Stimulated activated CD8-positive, alpha-beta memory T cell treated with anti-CD3 and anti-CD28 coated beads, Interleukin-15, amount 100 ng/mL, for 48 hours (primary cell): ENCODE measurements at places on chromosomes 7 and 10.

- no peak for DNase-seq
These were observed 70.2 kb downstream of the PIP4K2A start for GRCh38 chr10:22644222-22644621.

GRCh38 chr10:25902002-25902401 lies 32.0 kb upstream of the MYO3A start:
- DNase-seq = no peak

GRCh38 chr7:40944981-40945585 lies 757.8 kb downstream of the INHBA start:
- DNase-seq = no peak

GRCh38 chr7:6238309-6238925 lies 34.0 kb downstream of the CYTH3 start:
- DNase-seq = no peak

- no peak for DNase-seq
These were observed 53.7 kb downstream of the ATAD1 start for GRCh38 chr10:87764072-87764934.

GRCh38 chr7:45111298-45112223 lies at the start of gene TBRG4:
TSS of gene TBRG4 (minus strand) at chr7:45111697. CDS start at chr7:45109237, 2,460 bp downstream.
- DNase-seq = peak; percentile 93

GRCh38 chr7:85806321-85806720 lies 619.5 kb upstream of the SEMA3D start:
- DNase-seq = no peak

GRCh38 chr10:120271696-120272095 lies 185.3 kb upstream of the PLPP4 start:
- DNase-seq = no peak

- no peak for DNase-seq
These were observed 25.9 kb downstream of the DGKI start for GRCh38 chr7:137820677-137821420.

DNA sequence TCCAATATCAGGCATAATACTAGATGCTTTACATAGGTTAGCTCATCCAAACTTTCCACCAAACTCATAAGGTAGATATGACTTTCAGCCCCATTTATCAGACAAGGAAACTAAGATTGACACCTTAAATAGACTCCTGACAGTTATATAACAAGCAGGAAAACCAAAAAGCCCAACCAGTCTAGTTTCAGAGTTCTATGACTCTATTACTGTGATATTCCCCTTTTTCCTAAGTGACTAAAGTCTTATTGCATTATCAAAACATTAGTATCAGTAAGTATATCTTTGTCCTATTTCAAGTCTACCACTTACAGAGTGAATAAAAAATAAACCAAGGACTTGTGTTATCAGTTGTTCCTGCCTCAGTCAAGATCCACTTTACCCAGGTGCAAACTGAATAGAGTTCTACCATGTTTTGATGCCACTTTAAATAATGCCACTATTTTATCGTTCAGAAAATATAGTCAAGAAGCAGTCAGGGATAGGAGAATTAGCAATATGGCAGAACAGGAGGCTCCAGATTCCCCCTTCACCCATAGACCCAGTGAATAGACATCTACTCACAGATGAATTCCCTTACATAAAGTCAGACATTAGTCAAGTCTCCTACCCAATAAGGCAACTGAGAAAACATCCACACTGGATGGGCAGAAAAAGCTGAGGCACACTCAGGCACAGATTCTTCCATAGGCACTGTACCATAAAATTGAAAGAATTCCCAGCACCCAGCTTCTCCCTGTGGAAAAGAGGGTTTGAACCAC lies 74.1 kb downstream of the CRPPA start:
- DNase-seq = no peak

GRCh38 chr7:50327443-50327842 lies 22.9 kb downstream of the IKZF1 start:
- no peak for DNase-seq

GRCh38 chr10:103058034-103058433 lies 135.0 kb downstream of the NT5C2 start:
- DNase-seq = no peak

DNA sequence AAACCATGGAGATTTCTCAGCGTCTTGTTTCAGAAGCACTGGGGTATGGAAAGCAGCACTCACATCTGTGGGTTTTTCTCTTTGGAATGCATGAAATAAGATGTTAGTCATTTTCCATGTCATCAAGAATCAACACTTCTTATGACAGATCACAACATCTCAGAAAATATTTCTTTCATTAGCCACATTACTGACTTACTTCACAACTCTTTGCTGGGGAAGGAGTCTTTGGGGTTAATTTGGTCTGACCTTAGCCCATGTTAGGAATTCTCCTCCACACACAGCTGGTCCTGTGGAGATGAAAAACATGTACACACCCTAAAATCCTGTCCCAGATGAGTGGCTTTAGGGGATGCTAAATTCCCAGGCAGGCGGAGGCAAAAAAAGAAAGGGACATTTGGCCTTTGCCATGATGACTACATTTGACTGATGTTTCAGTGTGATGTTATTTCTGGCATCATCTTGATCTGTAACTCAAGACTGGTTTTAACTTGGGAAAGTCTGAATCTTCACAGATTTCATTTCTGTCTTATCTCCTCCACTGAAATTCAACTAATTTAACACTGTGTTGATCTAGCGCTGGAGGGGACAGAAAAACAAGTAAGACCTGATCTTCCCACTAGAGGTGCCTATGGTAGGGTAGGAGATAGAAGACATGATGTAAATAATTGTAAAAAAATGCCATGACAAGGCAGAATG lies 363.2 kb downstream of the PRPF18 start:
- DNase-seq = no peak

GRCh38 chr7:38881947-38882684 lies 26.9 kb downstream of the VPS41 start:
- peak; percentile 8 for DNase-seq

DNA sequence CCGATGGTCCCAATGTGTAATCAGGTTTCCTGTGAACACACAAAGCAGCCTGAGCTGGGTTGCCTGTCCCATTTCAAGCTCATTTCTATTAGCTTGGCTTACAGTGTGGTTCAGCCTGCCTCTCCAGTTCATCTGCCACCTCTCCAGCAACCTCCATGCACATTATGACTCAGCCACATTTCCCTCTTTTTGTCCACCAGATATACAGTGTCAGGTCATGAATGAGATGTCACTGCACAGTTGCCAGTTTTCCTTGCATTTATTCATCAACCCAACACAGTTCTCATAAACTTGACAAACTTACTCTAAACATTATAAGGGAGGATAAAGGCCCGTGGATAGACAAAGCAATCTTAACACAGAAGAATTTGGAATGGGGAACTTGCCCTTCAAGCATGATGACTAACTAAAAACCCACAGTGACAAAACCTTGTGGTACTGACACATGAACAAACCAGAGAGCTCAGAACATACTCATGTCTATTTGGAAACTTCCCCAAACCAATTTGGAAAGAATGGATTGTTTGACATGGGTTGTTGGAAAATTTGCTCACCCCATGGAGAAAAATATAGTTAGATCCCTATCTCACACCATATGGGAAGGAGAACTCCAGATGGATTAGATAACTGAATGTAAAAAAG lies 2.5 kb upstream of the CFAP58 start:
- no peak for DNase-seq

- DNase-seq = no peak
These were observed 50.0 kb upstream of the PITRM1 start for GRCh38 chr10:3222626-3223025.

GRCh38 chr10:90227786-90228185 lies 526.4 kb downstream of the KIF20B start:
- DNase-seq = no peak

DNA sequence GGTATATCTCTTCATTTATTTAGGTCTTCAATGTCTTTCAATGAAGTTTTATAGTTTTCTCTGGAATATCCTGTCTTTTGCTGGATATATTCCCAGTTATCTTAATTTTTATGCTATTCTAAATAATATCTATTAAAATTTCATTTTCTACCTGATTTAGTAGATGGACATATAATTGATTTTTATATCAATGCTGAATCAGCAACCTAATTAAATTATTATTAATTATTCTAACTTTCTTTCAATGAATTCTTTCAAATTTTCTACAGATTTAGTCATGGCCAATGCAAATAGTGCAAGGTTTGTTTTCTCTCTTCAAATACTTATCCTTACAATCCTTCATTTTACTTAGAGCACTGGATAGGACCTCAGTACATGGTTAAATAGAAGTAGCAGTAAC lies 56.8 kb downstream of the DENND11 start:
- no peak for DNase-seq
